Right forelimb (tissue), 1 donor: ENCODE measurements at places on chromosomes 6 and 20.

GRCh38 chr6:27940766-27941165 lies 16.3 kb upstream of the OR2B6 start:
- no peak for DNase-seq

- no peak for DNase-seq
Measured at GRCh38 chr6:128882560-128882959, 378 bp upstream of the LAMA2 start.

GRCh38 chr6:151441390-151442166 lies 10.3 kb downstream of the RMND1 start:
- DNase-seq: no peak

- peak; percentile 44 for DNase-seq
Measured at GRCh38 chr20:3727401-3728021, 5.0 kb upstream of the HSPA12B start.

GRCh38 chr6:14547284-14547998 lies 429.9 kb downstream of the CD83 start:
- no peak for DNase-seq

- no peak for DNase-seq
Measured at GRCh38 chr6:43858161-43859153, 88.4 kb downstream of the VEGFA start.

- DNase-seq: no peak
Measured at GRCh38 chr6:11065436-11066202, 21.5 kb upstream of the ELOVL2 start.

DNA sequence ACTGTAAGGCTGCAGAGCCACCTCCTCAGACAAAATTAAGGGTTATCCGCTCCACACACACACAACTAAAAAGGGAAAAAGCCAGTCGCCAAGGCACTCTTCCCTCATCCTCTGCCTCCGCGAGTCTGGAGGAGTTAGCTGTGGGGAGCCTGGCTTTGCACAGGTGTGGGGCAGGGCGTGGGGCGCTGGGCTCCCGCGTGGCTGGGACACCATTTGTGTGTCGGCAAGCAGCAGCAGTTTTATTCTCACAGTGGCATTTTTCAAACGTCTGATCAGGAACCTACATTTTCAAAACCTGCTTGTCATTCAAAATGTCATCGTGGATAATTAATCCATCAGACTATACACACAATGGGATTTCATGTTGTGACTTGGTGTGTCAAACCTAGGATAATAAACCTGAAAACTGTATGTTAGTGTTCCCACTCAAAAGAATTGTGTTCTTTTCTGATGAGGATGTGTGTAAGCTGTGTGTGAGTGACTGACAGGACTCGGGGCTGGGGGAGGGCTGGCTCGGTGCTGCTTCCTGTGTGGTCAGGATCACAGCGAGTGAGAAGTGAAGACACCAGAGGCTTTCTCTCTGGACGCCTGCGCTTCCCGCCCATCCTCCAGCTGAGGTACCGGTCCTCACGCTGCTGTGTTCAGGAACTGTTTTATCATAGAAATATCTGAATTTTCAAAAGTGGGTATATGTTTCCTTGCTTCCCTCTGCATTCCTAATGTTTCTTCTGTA lies 83.1 kb downstream of the IRF4 start:
- DNase-seq: no peak

GRCh38 chr6:55888917-55889316 lies 13.5 kb upstream of the BMP5 start:
- no peak for DNase-seq

DNA sequence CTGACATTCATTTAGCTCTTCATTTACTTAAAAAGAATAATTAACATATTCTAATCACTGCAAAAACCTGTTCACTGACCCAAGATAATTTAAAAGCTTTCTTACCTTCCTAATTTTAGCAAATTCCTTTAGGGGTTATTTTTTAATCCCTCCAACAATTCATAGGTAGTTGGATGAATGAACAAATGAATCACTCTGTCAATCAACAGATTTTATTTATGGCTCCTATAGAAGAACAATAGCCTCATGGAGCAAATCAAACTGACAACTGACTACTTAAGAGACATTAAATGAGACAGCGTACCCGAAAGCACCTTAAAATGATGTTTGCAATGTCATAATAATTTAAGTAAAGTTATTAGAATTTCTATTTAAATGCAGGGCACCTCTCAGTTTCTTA lies 31.5 kb upstream of the GJA1 start:
- no peak for DNase-seq

DNA sequence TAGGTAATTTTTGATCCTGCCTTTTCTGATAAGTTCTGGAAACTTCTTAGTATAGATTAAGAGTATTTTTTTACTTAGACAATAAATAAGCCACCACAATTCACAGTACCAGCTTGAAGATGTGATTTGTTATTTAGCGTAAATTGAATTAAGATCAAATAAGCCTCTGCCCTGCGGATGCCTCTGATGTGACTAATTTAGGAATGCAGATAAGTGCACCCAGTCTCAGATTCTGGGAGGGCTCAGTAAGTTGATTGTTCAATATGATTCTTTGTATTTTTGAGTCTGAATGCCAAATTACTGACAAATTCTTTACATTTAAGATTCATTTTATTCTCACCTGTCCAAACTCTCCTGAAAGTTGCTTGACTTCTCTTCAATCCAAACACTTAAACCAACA lies 147.5 kb downstream of the THBS2 start:
- DNase-seq: no peak

DNA sequence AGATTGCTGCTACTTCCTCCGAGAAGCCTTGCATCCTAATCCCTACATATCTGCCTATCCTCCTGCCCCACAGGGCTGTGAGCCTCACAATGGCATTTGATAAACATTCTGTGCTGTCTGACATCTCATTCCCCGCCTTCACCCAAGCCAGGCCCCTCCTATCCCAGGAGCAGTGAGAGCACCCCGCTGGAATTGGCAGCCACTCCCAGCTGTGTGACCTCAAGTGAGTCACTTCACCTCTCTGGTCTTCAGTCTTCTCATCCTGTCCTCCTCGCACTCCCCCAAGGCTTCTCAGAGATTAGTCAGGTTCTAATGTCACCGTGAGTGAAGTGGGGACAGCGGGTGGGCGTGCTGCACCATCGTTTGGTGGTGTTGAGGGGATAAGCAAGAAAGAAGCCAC lies 81.7 kb downstream of the CDH22 start:
- no peak for DNase-seq

DNA sequence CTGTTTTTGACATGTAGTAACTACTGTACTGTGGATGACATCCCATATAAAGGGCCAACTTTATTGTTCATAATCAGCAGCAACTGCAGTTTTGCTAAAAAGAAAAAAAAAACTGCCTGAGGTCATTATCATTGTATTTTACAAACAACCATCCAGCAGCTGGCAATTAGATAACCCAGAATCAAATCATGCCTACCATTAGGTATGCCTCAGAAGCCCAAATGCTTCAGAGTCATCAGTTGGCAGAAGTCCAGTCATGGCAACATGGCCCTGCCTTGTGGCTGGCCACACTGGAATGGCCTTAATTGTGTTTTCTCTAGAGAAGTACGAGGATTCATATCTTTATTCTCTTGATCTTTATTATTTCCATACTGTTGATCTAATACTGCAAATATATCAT lies 462.4 kb upstream of the NRSN1 start:
- no peak for DNase-seq

- no peak for DNase-seq
Measured at GRCh38 chr20:10763112-10763511, 89.3 kb upstream of the JAG1 start.

DNA sequence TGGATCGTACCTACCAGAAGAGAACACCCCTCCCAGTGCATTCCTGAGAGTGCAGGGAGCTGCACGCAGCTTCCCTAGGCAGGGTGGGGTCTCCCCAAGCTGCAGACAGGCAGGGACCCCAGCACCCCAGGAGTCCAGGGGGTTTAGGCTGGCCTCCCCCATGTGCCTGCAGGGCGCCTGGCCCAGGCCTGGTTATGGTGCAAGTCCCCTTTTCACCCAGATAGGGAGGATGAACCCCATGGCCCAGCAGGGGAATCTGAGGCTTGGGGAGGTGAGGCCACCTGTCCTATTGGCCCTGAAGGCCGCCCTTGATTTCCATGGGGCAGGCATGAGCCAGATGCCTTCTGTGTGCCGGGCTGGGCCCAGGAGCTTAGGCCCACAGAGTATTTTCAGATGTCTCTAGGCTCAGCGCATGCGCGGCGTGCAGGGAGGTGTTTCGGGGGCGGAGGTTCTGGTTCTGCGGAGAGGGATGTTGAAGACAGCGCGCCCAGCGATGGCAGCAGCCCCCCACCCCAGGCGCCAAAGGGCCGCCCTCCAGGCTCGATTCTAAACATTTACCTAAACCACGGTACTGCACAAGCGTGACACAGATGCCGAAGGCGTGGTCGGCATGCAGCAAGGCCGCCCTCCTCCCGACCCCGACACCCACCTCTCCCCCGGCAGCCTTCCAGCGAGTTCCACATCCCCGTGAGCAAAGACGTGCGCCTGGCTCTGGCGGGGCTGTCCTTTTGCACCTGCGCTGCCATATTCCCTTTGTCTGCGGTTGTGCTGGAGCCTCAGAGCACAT lies 29.4 kb downstream of the COL20A1 start:
- no peak for DNase-seq

DNA sequence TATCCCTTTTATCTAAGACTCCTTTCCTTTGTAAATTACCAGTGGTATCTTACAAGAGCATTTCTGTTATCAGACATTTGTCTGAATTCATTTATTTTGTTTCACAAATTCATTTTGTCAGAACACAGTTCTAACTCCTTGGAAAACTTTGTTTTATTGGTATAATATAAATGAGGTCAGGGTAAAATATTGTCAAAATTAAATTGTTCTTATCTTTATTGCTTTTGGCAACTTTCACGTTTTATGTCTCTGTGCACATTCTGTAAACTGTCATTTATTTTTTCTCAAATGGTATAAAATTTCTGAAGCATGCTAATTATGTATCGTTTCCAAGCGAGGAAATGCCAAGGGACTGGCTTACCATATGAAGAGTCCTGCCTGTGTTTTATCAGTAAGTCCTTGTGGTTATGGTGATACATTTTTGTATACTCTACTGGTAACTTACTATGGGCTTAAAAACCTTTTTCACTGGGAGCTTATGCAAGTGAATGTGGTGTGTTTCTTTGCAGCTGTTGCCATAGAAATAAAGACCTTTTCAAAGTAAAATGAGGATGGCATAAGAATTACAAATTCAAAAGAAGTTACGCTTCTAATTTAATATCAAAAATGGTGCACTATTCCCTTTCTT lies 214.2 kb downstream of the COL19A1 start:
- no peak for DNase-seq

- DNase-seq: no peak
Measured at GRCh38 chr20:3461911-3462677, 8.7 kb upstream of the ATRN start.

GRCh38 chr6:111750753-111751673 lies 122.2 kb downstream of the FYN start:
- DNase-seq: no peak

DNA sequence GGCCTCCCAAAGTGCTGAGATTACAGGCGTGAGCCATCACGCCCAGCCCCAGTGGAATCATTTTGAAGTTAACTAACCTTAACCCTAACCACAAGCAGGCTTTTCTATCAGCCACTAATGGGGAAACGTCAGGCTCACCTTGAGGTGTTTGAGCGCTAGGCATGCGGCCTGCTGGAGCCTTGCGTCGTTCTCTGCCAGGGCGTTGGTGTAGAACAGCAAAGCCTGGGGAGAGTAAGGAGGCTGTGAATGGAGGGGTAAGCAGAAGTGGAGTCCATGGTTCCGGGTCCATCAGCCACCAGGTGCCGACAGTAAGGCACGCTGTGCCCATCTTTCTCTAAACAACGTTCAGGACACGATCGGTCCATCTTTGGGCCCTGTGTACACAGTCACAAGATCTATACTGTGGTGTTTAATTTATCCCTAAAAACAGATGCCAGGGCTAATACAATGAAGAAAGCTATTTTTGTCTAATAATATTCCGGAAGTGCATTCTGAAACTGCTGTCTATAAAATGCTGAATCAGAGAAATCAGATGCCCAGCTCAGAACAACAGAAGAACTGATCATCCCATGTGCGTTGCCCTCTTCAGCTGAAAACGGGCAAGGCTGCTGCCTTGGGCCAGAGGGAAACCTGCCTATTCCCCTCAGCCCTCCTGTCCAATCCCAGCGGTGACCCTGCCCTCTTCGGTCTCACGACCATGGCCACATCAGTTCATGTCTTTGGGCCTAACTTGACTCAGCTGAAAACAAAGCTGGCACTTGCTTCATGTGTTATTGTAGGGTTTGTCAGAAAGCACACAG lies 79.6 kb downstream of the PTPN1 start:
- DNase-seq: no peak

DNA sequence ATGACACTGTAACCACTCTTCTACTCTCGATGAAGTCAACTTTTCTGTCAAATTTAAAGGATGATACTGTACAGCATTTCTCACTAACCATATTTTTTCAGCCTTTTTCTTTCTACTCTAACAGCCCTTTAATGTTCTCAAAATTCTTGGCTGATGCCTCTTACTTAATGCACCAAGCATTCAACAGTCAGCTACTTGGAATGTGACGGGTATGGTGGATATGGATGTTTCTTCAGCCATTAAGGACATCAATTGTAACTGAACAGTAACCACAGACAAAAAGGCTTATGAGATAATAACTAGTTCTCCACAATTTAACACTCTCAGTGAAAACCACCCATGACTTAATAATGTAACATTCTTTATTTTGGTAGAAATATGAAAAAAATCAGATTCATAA lies 467.2 kb upstream of the ZNF337 start:
- DNase-seq: no peak

DNA sequence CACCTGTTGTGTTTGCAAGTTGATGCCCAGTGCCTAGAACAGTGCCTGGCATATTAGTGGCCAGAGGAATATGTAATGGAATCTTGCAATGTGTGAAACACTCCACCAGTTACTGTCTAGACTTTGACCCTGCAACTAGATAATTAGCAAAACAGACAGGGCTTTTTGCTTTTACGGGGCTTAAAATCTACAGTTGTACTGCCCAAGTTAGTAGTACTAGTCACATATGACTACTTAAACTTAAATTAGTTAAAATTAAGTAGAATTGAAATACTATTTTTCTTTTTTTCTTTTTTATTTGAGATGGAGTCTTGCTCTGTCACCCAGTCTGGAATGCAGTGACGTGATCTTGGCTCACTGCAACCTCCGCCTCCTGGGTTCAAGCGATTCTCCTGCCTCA lies 44.3 kb upstream of the PLCB4 start:
- DNase-seq: no peak

GRCh38 chr6:31889331-31889972 lies 8.0 kb downstream of the EHMT2 start:
- DNase-seq: no peak

DNA sequence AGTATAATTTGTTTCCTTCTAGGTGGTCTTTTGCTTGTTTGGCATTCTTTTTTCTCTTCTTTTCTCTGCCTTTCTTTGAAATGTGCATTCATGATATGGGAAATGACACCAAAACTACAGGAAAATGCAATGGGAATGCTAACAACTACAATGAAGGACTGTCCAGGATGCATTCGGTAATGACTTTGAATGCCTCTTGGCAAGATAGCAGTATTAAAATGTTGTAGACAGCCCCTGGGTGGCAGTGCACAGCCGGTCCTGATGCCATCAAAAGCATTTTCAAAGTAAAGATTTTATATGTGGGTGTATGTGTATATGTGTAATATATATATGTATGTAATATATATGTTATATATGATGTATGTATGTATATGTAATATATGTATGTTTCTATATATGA lies 218.8 kb upstream of the MMS22L start:
- no peak for DNase-seq
